Ecto neural progenitor cell (in vitro differentiated cells): ENCODE measurements at places on chromosomes 1 and 21.

DNA sequence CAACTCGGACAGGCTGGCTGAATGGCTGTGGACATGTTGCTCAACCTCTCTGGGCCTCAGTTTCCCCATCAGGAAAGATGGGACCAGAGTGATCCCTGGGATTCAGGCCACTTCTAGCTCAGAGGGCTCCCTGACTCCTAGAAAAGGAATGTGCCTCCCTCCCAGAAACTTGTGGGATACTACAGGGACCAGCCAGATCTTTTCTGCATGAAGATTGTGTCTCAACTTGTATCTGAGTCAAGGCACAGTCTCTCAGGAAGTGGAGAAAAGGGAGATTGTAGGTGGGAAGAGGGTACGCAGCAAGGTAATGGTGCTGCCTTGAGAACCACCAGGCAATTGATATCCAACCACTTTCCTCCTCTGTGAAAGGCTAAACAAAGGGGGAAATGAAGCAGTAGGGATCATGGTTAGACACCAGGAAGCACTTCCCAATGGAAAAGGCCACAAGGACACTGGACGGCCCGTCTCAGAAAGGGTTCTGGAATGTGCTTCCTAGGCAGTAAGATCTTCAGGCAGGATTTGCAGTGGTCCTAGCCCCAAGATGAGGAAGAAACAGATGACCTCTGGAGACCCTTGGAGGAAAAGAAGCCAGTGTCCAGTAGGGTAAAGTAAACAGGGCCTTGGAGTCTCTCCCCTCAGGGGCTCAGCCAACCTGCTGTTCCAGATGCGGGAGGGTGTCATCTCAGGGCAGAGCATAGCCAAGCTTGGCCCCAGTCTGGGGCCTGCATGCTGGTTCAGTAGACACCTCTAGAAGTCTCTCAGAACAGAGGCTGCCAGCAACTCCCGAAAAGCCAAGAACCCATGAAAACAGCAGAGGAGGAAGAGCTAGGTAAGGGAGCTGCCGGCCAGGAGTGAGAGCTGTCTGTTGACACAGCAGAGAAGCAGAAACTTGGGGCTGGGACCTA, 16.8 kb downstream of the IFFO2 start:
- no peak for DNase-seq

- no peak for DNase-seq
Observed at GRCh38 chr1:55076356-55076755, 37.0 kb downstream of the PCSK9 start.

- no peak for DNase-seq
Observed at GRCh38 chr1:21645550-21645949, 23.6 kb downstream of the RAP1GAP start.

DNA sequence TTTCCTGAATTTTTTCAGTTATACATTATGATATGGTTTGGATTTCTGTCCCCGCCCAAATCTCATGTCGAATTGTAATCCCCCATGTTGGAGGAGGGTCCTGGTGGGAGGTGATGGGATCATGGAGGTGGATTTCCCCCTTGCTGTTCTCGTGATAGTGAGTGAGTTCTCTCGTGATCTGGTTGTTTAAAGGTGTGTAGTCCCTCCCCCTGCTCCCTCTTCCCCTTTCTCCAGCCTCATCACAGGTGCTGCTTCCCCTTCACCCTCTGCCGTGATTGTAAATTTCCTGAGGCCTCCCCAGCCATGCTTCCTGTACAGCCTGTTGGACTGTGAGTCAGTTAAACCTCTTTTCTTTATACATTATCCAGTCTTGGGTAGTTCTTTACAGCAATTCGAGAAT, 93.2 kb upstream of the HNRNPU start:
- no peak for DNase-seq

- no peak for DNase-seq
Observed at GRCh38 chr1:219201656-219202055, 28.0 kb downstream of the LYPLAL1 start.
